ENCODE measurements at places on chromosomes 13 and 19.

DNA sequence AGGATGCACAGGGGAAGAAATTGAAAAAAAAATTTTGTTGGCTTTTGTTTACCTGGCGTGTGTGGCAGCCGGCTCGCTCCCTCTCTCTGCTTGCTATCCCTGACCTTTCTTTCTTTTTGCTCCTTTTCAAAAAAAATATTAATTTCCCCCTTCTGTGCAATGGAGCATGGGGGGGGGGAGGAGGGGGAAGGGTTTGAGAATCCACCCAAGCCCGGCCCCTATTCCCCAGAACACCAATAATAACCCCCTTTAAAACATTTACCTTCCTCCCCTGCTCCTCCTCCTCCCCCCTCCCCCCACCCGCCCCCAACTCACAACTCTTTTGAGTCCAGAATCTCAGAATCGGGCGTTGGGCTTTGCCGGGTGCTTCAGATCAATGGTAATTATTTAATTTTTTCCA is 28.4 kb downstream of the NFIX start:
- no peak for DNase-seq

DNA sequence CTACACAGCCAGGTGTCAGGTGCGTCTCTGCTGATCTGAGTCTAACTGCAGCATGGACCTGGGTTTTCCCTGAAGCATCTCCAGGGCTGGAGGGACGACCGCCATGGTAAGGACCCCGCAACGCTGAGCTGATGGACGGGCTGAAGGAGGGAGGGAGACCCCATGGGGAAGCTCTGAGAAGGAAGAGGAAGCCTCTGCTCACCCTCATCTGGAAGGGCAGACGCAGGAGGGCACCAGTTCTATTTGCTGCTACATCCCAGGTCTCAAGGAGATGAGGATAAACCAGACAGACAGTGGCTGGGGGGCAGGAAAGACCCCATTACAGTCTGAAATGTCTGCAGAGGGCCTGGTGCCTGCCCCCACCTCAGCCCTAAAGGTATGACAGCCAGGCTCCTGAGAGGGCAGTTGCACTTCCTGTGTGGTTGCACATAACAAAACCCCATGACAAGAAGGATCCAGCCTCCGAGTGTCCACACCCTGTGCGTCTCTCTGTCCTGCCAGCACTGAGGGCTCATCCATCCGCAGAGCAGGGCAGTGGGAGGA is at the start of gene LILRA2:
TSS of gene LILRA2 (plus strand) at position 461 of the 543 bp plus-strand sequence. CDS start 89 bp downstream, outside the sequence.
- DNase-seq = no peak

GRCh38 chr13:31172001-31172400 is 10.3 kb upstream of the HSPH1 start:
- DNase-seq = no peak

- DNase-seq = no peak
Observed at GRCh38 chr13:29978211-29978610, 127.8 kb upstream of the UBL3 start.

GRCh38 chr13:95243207-95243606 is 58.0 kb downstream of the ABCC4 start:
- no peak for DNase-seq

- no peak for DNase-seq
Observed at GRCh38 chr19:47534628-47535027, 19.8 kb upstream of the NAPA start.

GRCh38 chr13:102399791-102400674 is 1.8 kb downstream of the FGF14 start:
- no peak for DNase-seq

DNA sequence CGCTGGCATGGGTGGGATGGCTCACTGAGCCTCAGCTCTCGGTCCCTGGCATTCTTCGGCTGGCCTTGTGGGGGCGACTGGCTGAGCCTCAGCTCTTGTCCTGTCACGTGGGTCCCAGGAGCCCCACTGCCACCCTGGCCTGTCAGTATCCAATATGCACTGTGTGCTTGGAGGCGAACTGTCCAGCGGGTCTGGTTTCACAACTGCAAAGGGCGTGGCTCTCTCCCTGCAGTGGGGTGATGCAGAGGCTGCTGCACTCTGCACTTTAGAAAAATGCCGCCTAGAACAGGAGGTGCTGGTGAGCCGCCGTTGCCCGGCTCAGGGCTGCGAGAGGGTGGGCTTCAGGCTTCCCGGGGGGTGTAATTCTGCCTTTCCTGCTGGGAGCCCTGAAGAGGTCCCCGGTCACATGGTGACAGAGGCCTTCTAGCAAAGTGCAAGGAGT is 17.0 kb upstream of the TMEM255B start:
- DNase-seq = no peak

GRCh38 chr19:6987850-6988249 is 33.4 kb downstream of the MBD3L2B start:
- DNase-seq = no peak

DNA sequence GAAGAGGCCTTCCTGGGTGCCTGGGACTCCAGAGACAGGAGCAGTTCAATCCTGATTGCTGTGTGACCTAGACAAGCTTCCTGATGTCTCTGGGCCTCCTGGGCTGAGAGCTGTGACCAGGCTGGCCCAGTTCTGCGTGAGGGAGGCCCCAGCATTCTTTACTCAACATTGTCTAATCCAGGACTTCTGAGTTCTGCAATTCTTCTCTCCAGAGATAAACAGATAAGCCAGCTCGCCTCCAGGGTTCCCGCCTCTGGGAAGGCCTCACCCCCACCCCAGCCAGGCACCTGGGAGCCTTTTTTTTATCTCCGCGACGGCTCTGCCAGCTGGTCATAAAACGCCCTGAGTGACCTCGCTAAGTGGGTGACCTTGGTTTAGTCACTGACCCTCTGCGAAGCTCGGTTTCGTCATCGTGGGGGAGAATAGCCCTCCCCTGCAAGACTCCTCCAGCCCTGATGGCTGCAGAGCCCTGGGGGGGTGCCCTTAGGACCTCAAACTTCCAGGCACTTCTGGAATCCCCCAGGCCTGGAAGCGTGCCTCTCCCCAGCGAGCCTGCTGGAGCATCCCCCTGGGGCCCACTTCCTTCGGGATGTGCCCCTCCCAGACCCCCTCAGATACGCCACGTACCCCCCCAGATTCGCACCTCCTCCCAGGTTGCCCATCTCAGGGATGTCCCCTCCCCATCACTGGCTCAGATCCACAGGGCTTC is 1.9 kb downstream of the SULT2B1 start:
- no peak for DNase-seq

DNA sequence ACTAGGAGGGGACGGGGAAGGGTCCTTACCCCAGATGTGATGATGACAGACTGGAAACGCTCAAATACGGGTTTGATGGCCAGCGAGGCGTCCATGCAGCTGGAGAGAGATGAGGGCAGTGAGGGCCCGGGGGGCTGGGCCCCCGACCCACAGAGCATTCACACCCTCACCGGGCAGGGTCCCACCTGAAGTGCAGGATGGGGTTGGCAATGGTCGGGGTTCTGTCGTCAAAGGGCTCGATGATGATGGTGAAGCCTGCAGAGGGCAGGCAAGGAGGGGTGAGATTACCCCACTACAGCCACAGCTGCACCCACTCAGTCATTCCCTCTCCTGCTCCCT is 13.0 kb downstream of the ERCC2 start:
- DNase-seq = no peak

GRCh38 chr13:50706505-50706904 is 137.0 kb downstream of the DLEU7 start:
- no peak for DNase-seq

DNA sequence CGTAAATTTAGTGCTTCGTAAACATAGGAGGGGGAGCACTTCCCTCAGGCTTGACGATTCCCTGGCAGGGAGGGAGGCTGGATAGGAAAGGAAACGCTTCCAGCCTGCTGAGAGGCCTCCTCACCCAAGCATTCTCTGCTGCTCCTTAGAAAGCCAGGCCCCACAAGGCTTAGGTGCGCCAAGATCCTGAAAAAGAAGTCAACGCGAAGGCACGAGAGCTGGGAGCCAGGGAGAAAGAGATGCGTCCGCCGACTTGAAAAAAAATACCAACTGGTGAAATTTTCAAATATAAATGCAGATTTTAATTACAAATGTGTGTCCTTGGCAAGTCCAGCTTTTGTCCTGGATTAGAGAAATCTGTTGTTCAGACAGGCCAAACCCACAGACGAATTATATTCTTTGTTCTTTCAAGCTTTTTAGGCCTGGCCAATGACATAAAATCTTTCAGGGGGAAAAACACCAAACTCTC is 64.0 kb downstream of the ALOX5AP start:
- no peak for DNase-seq

DNA sequence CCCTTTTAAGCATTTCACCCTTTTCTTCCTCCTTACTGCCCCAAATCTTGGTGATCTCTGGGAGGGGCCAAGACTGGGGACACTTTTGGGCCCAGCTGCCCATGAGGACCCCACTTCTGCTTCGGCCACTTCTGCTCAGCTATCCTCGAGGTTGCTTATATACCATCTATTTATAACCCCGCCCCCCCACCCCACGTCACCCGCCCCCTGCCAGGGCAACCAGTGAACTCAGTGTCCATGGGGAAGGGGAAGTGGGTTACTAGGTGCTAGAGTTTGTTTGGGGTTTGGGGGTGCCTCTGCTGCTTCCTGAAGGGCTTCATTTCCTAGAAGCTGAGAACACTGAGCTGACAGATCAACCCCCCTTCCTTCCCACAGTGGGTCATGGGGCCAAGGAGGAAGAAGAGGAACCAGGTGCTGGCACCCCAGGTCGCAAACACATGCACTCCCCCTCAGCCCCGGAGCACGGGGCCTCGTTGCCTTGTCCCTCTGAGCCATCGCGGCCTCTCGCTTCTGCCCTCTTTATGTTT is 6.1 kb upstream of the ADGRE5 start:
- DNase-seq = peak; percentile 60

GRCh38 chr19:18709546-18709945 is 26.1 kb downstream of the CRTC1 start:
- DNase-seq = no peak

GRCh38 chr13:33637978-33638743 is 179.8 kb upstream of the RFC3 start:
- no peak for DNase-seq

DNA sequence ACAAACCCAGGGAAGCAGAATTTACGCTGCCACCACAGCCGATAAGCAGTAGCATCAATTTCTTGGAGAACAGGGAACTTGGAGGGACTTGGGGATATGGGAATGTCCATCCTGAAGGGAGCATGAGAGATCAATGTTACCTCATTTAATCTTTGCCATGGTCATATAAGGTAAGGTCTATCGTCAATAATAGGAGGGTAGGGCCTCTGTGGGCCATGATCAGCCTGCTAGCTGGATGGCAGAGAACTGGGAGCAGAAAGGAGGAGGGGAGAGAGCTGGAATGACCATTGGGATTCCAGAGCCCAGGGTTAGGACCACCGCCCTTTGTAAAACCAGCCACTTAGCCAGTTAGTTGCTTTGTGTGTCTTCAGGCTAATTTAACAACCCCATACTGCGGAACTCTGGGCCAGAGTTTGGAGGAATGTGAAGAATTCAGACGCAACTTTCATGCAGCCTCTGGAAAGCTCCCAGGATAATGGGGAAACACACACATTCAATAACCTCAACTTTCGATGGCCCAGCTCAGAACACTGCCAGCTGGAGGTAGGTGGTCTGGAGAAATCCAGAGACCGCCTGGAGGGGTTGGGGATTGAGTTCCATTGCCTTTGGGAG is 40.3 kb downstream of the ZNF557 start:
- no peak for DNase-seq

- no peak for DNase-seq
Observed at GRCh38 chr13:73189776-73190175, 131.0 kb downstream of the KLF5 start.
